ENCODE measurements at places on chromosomes 7 and 10. TPM values are rescaled to one million over a fixed set of nuclear protein-coding genes. Genes with fewer than 3 reads are reported as not detected.

GRCh38 chr10:123754123-123754522 lies 88.0 kb downstream of the GPR26 start:
- no peak for DNase-seq

GRCh38 chr10:70560511-70560941 lies 42.0 kb downstream of the PRF1 start:
- DNase-seq, result no peak

DNA sequence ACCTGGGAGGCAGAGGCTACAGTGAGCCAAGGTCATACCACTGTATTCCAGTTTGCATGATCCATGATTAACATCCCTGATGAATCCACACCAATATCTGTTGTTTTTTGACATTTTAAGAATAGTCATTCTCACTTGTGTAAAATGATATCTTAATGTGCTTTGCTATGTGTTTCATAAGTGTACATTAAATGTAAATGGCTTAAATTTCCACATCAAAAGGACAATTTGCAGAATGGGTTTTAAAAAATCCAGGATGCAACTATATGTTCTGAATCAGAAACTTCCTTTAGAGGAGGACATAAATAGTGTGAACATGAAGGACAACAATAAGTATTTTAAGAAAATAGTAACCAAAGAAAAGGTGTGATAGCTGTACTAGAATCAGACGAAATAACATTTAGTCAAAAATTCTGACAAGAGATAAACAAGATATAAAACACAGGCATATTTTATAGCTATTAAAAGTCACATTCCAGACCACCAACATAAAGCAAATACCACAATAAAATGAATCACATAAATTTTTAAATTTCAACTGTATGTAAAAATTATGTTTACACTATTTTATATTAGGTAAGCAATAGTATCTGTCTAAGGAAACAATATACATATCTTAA lies 42.4 kb downstream of the AKR1C3 start:
- no peak for DNase-seq

- DNase-seq, result no peak
Measured at GRCh38 chr10:3699916-3700315, 85.1 kb downstream of the KLF6 start.

The GRID1 gene
- total RNA-seq, result not detected

DNA sequence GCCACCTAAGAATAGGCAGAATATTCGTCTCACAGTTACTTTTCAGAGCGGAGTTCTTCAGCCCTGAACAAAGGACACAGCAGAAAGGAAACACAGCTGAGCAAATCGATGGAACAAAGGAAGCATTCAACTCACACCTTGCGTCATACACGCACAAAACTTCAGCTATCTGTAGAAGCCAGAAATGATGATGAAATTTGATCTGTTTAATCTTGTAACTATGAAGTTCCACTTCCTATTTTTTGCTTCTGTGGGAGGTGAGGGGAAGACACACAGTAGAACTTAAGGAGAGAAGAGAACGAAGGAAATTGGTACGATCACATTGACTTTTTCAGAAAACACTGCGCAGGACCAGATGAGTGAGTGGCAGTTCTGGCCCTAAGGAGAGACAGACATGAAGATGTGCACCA lies 26.2 kb downstream of the FAM171A1 start:
- DNase-seq, result peak; percentile 62

DNA sequence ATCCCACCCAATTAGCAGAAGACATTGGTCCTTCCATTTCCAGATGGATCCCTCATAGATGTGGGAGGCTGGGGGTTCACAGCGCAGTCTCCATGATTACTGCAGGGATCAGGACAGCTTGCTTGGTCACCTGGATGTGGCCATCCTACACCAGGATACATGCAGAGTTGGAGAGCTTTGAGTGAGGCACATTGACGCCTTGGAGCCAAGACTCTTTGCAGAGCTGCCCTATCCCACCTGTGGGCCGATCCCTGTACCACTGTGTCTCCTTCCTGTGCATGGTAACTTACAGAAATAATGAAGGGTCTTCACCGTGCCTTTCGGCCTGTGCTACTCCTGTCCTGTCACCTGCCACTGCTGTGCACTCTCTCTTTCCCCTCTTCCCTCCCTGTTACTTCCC lies 444.8 kb downstream of the GLRX3 start:
- no peak for DNase-seq

- DNase-seq, result no peak
Measured at GRCh38 chr10:3064423-3064822, 2.9 kb upstream of the PFKP start.

All from PC-3 (cell line).